ENCODE measurements at places on chromosomes 3 and 15. TPM values are rescaled to one million over a fixed set of nuclear protein-coding genes. Genes with fewer than 3 reads are reported as not detected.

- DNase-seq, result no peak
These were observed 463.9 kb downstream of the EPHA3 start for GRCh38 chr3:89571298-89571697.

DNA sequence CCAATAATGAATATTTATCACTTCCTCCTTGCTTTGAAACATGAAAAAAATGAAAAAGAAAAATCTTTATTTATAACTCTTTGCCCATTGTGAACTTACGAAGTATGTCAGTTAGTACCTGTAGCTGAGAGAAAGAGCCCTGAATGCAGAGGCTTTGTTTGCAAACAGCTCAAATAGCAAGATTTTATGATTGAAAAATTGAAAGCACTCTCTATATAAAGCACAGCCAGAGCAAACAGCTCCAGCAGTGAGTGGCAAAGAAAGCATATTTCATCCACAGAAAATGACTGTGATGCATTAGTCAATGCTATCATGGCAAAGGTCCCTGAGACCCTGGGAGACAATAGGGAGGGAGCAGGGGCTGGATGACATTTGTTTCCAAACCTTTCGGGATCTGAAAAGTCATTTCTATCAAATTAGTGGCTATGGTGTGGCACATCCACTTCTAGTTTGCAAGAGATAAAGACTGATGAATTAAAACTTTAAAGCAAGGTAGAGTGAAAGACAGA lies 576.1 kb downstream of the OTOL1 start:
- DNase-seq, result no peak

The LDHAL6B gene
- not detected for polyA plus RNA-seq

DNA sequence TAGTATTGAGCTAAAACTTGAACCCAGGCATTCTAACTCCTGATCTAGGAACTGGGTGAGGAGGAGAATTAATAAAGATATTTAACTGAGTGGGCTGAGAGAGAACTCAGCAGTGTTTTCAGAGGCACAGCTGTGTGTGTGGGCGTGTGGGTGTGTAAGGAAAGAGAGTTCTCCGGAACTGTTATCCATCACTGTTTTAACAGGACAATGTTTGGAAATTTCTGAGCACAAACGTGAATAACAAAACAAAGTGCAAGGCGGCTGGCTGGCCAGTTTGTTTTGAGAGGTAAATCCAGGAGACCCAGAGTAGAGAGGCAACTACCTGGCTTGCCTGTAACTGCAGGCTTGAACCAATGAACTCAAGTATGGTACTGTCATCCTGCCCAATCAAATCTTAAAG lies 5.0 kb upstream of the PTPN9 start:
- DNase-seq, result no peak

- DNase-seq, result peak; percentile 57
These were observed 162.4 kb upstream of the CGNL1 start for GRCh38 chr15:57213862-57214261.

- DNase-seq, result no peak
These were observed 149.9 kb upstream of the STT3B start for GRCh38 chr3:31382856-31383255.

The DOCK3 gene
- 0.06 TPM for polyA plus RNA-seq

GRCh38 chr3:111691293-111691909 lies 96.3 kb upstream of the ZBED2 start:
- peak; percentile 56 for DNase-seq

DNA sequence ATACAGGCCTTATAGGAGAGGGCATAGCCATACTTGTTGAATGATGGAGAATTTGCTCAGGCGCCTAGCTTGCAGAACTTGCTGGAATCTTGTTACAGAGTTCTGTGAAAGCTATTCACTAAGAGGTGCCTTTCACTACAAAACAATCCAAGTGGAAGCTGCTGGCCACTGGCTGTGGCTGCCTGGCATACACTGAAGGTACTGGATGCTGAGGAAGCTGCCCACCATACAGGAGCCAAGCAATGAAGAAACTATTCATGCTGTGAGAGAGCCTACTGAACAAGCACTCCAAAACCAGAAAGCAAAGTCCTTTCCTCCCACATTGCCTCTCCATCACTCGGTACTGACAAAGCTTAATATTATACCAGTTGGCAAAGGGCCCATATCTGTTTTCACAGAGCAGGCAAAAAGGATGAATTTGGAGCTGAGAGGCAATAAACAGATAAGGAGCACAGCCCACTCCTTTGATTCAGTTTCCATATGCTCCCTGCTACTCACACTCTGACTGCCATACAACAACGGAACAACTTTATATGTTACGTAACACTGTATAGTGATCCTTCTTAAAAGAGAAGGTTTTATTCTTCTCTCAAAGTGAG lies 192.6 kb upstream of the ALCAM start:
- DNase-seq, result no peak
